Urothelium cell line (cell line): ENCODE measurements at places on chromosomes 7 and 10.

- DNase-seq, result no peak
These were observed 16.1 kb upstream of the XPNPEP1 start for GRCh38 chr10:109939315-109939961.

DNA sequence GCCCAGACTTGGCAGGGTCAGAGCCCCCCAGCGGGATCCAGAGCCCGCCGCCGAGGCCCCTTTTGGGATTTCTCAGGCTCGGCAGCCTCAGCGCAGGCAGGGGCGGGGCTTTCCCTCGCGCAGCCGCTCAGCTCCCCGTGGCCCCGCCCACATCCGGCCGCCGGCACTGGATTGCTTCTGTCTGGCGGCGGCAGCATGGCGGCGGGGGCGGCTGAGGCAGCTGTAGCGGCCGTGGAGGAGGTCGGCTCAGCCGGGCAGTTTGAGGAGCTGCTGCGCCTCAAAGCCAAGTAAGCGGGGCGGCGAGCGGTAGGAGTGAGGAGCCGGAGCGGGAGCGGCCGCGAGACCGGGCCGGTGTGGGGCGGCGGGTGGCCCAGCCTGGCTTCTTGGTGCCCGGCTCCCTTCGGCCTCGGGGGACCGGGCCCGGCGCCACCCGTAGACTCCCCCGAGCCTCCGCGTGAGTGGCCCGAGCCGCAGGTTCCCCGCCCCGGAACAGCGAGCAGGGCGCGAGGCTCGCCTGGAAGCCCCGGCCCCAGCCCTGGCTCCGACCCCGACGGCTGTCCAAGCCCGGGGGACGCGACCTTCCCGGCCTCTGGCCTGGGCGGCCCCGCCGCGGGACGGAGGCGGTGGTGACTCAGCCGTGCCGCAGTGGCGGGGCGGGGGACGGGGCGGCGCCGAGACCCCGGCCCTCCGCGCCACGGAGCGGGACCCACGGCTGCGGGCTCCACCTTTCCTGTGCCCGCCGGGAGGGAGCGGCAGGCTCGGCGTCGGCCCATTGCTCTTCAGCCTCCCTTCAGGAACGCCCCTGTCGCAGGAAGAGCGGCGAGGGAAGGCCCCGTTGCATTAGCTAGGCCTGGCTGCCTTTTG, at the start of gene GLRX3:
TSS of gene GLRX3 (plus strand) at position 166 of the 864 bp plus-strand sequence. CDS start at position 196, 30 bp downstream.
- peak; percentile 92 for DNase-seq

GRCh38 chr10:30531751-30532530, 97.6 kb downstream of the LYZL2 start:
- DNase-seq, result no peak

- DNase-seq, result no peak
These were observed 497.3 kb downstream of the NEBL start for GRCh38 chr10:20399772-20400171.

DNA sequence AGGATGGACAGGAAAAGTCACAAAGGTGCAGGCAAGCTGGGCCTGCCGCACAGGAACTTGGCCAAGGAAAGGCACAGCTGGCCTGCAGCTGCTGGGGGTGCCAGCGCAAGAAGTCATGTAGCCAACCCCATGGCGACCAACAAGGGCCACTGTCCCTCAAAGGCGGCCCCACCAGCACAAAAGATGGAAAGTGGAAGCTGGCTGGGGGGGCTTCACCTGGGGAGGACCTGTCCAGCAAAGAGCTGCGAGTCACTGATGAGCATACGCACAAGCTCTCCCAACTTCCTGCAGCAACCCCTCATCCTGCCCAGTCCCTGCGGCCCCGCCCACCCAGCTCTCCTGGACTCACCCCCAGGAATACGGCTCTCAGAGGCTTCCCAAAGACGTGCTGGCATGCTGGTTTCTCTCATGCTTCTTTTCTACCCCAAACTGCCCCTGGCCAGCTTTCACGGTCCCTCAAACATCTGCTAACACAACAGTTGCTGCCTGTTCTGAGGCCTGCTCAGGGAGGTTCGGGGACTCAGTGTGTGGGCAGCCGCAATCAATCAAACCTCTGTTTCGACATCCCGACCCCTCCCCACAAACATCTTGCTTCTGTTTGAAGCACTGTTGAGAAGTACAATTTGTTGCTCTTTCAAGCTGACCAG, 67.6 kb downstream of the FAM53B start:
- DNase-seq, result no peak

DNA sequence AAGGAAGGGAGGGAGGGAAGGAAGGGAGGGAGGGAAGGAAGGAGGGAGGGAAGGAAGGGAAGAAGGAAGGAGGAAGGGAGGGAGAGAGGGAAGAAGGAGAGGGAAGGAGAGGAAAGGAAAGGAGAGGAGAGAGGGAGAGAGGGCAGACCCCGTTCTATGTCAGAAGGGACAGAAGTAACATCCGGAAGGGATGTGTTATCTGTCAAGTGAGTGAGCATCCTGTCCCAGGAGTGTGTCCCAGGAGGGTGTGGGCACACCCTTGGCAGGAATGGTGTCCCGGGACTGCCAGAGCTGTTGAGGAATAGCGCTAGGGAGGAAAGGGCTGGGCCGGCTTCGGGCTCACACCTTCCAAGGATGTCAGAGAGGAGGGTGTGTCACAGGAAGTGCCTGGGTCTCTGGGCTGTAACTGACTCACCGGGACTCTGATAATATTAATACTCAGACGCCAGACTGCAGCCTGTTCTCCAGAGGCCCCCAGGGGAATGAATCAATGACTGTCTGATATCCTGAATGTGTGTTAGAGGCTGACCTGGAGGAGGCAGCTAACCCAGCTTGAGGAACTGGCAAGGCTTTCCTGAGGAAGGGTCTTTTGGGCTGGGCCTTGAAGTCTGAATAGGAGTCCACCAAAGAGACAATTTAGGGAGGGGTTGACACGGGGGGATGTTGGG, 125.6 kb upstream of the TNRC18 start:
- DNase-seq, result peak; percentile 97

DNA sequence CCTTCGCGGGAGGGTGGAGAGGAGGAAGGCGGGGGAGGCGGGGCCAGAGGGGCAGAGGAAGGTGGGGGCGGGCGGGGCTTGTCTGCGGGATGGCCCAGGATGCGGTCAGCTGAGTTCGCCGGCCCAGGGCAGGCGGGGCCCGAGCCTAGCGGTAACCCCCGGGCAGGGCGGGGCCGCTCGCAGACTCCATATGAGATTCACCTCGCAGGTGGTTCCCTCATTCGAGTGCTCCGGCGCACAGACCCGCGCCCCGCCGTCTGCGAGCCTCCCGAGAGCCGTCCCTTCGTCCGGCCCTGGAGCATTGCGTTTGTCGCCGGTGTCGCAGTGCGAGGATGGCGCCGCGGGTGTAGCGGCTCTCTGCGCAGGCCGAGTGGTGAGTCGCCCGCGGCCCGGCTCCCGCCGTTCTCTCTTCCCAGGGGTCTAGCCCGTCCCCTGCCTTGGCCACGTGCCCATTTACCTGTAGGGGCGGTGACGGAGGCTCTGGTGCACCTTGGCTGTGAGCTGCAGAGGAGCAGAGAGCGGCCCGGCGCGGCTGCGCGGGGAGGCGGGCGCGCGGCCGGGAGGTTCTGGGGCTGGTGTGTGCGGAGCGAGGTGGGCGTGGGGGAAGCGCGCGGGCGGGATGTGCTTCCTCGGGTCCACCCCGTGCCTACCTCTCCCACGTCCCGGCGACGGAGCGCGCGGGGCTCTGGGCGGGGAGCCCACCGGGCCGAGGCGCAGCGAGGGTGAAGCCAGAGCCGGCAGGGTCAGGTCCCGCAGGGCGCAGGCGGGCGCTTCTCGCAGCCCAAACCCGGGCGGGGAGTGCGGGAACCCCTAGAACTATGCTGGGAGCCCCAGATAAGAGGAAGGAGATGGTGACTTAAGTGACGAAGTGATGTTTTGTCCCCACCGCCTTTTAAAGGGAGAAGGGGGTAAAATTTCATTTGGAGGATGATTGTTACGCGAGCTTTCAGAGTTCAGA, at the start of gene UPP1:
TSS of gene UPP1 (plus strand) at position 220 of the 958 bp plus-strand sequence. CDS start 5,519 bp downstream, outside the sequence.
- DNase-seq, result peak; percentile 93

DNA sequence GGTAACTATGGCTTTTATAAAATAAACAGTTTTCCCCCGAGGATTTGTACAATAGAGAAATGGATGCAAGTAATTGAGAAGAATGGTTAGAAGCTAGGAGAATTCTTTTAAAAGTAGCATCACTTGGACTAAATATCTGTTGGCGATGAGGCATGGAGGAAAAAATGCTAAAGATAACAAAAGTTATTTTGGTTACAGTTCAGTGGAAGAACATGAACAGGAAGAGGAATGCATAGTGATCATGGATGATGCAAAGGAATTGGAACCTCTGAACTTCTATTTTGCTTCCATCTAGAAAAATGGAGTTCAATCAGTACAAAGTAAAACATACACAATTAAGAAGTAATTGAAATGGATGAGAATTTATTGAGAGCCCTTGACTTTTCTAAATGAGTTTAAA, 32.9 kb downstream of the ENTPD1 start:
- DNase-seq, result no peak

- DNase-seq, result no peak
These were observed 210.5 kb downstream of the ARHGAP21 start for GRCh38 chr10:24513155-24513554.

DNA sequence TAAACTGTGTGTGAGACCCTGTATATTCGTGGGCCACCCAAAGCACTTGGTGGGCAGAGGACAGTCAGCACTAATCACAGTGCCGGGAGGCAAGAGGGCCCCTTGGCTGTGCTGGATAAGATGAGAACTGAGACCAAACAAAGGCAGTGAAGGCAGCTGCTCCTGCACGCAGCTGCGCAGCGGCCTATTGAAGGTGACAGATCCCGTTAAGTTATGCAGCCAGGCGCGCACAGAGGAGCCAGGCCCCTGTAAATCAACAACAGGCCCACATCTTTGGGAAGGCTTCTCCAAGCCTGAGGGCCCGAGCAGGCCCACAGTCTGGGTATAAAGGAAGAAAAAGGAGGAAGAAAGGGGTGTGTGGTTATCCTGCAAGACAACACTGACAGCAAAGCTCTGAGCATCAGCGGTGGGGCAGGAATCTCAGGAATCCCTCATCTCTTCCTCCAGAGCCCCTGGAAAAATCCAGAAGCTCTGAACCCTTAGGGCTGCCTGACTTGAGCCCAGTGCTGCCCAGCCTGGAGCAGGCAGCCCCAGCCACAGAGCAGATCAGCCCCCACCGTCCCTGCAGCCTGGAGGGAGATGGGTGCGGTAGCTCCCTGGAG, 154.2 kb downstream of the ARHGAP12 start:
- no peak for DNase-seq

GRCh38 chr7:32047075-32047474, 23.1 kb downstream of the PDE1C start:
- DNase-seq, result no peak

- DNase-seq, result no peak
These were observed 174.2 kb upstream of the ZNF32 start for GRCh38 chr10:43822631-43823580.

DNA sequence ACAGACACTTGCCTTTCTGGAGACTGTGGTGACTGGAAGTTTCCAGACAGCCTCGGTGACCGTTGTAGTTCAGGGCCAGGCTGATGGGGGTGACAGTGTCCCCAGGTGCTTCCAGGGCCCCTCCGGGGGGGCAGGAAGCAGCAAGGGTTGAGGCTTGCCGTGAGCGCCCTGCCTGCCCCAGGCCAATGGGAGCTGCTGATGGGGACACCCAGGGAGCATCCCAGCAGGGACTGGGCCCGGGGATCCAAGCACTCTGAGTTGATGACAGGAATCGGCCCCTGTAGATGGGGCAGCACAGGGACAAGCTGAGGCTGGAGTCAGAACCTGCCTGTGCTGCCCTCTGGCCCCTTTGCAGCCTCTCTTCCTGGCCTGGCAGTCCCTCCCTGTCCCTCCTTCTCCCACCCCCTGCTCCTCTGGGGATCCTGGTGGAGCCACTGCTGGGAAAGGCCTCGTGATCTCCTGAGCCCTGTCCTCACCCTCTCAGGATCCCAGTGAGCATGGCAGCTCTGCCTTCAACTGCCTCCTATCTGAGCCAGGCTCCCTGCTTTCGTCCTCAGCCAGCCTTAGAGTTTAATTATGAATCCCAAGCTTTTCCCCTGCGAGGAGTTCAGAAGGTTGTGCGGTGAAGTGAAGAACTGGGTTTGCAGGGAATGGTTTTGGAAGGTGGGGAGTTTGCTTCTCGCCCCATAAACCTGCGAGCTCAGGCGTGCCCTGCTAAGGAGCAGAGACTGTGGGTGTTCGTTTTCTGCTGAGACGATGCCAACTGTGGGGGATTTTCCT, 84.7 kb downstream of the ADCY1 start:
- DNase-seq, result no peak

DNA sequence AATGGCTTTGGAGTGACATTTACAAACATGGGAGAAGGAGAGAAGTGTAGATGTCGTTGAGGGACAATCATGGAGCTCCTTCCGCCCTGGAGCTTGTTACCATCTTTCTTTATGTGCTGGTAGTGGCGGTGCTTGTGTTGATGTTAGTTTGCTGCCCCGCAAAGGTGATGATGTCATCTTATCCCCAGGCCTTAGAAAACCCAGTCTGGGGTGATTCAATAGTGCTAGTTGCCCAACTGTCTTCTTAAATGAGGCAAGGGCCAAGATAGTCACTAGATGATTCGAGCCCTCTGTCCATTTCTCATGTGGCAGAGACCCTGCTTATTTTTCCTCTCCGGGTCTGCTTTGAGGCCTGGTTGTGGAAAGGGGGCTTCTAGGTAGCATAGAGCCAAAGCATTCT, 277.4 kb downstream of the CCSER2 start:
- DNase-seq, result no peak

- no peak for DNase-seq
These were observed 98.5 kb downstream of the SEC23IP start for GRCh38 chr10:119991066-119991465.

DNA sequence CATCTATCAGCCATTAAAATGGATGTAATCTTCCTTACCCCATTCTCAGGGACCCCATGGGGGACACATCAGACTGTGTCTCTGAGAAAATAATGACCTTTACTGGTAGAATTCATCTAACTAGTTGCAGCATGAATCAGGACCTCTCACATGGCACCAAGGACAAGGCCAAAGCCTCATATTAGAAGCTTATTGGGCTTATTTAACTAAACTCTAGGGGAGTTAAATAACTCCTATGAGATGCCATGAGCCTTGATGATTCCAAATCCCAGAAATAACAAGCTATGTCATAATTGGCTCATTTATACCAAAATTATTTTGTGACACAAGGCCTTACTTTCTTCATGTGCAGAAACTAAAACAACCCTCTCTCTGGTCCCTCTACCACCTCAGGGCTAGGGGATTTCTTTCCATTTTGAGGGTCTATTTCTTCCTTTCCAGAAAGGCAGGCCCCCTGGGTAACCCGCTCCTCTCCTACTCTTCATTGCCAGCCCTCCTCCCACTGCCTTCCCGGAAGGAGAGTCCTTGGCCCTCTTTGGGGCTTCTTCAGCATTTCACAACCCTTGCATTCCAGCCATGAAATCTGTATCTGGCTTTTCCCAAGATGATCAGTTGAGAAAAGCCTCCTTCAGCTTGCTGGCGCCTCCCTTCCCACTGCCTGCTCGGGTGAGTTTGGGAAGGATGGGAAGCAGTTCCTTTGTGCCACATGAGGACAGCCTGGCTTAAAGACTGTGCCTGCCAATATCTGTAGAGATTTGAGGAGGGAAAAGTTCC, 41.8 kb upstream of the TRIM8 start:
- no peak for DNase-seq

DNA sequence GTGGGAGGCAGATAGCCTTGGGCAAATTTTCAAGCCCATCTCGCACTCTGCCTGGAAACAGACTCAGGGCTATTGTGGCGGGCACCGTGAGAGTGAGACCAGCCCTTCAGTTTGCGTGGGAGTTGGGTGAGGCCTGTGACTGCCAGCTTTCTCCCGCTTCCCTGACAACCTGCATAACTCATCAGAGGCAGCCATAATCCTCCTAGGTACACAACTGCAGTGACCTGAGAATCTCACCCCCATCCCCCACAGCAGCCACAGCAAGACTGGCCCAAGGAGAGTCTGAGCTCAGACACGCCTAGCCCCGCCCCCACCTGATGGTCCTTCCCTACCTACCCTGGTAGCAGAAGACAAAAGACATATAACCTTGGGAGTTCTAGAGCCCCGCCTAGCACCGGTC, 275.4 kb downstream of the GRID1 start:
- DNase-seq, result no peak

- DNase-seq, result no peak
These were observed 64.0 kb upstream of the WAC start for GRCh38 chr10:28468707-28469483.
